DMS153 (cell line): ENCODE measurements at places on chromosomes 16 and 17.

- DNase-seq = peak; percentile 51
Observed at GRCh38 chr17:73586921-73587602, 57.2 kb downstream of the SDK2 start.

- DNase-seq = no peak
Observed at GRCh38 chr17:49552070-49552751, 23.5 kb upstream of the NXPH3 start.

DNA sequence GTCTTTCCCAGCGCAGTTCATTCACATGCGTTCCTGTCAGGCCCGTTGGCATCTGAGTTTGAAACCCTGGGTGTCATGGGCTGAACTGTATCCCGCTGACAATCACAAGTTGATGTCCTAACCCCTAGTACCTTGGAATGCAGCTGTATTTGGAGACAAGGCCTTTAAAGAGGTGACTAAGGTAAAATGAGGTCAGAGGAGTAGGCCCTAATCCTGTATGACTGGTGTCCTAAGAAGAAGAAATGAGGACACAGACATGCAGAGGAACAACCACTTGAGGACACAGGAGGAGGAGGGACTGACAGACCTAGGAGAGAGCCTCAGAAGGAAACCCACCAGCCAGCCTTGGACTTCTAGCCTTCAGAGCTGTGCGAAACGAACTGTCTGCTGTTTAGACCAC lies 33.1 kb downstream of the TRPV2 start:
- DNase-seq = no peak

GRCh38 chr16:18062713-18063112 lies 273.8 kb downstream of the NPIPA8 start:
- peak; percentile 6 for DNase-seq

GRCh38 chr17:43552229-43552837 lies 6.2 kb upstream of the ETV4 start:
- no peak for DNase-seq

- DNase-seq = peak; percentile 41
Observed at GRCh38 chr17:80124351-80124981, 22.5 kb downstream of the EIF4A3 start.

DNA sequence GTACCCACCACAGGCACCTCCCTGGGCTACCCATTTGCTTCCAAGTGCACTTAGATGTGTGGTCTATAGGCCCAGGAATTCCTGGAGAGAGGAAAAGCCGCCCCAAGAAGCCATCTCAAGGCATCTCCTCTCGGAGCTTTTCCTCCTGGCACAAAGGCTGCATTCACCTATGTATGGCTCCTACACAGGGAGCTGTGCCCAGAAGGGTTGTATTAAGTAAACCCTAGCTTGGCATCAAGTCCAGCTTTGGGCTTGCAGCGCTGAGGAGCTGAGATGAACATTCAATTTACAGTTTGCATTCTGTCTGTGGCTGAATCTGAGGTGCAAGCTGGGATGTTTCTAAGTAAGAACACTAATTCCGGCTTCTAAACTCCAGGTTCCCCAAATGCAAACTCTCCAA lies 81.3 kb downstream of the CDYL2 start:
- DNase-seq = no peak
